Iris pigment epithelial cell (primary cell): ENCODE measurements at places on chromosomes 5 and 9.

GRCh38 chr5:10536931-10537579, 26.8 kb upstream of the ANKRD33B start:
- no peak for DNase-seq

DNA sequence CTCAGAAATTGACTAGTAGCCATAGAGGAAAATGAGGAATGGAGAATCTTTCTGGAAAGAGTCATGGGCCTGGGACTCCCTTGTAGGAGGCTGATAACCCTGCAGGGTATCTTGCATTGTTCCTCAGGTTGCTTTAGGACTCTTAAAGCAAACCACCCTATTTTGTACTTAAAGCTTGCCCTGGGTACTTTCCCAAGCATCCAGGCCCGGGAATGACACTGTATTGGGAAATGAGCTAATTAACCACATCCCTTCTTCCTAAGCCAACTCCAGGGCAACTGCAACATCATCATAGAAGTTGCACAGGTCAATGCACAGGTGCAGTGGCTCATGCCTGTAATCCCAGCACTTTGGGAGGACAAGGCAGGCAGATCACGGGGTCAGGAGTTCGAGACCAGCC, 55.9 kb downstream of the UGCG start:
- DNase-seq, result peak; percentile 89

GRCh38 chr5:140322751-140323731, 20.1 kb upstream of the PFDN1 start:
- DNase-seq, result peak; percentile 97

DNA sequence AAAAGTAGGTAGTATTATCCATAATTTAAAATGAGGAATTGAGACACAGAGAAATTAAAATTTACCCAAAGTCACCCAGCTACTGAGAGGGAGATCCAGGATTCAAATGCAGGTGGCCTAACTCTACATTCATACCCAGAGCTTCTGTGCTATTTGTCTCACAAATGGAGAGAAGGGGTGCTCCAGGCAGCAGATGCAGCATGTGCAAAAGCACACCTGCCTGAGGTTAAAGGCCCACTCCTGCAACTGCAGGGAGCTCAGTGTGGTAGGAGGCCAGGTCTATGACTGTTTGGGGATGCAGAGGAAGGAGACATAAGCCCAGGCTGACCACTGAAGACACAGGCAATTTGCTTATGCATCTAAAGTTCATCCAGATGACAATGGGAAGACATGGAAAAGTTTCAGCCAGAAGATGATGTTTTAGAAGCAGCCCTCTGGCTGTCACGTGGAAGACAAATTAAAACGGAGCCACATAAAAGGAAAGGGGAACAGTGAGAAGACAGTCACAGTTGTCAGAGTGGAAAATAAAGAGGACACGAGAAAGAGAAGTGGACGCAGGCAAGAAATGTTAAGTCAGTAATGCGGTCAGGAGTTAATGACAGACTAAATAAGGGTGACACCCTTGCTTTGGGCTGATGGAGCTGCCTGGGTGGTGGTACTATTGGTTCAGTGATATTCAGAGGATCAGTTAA, 214.7 kb downstream of the EBF1 start:
- no peak for DNase-seq

DNA sequence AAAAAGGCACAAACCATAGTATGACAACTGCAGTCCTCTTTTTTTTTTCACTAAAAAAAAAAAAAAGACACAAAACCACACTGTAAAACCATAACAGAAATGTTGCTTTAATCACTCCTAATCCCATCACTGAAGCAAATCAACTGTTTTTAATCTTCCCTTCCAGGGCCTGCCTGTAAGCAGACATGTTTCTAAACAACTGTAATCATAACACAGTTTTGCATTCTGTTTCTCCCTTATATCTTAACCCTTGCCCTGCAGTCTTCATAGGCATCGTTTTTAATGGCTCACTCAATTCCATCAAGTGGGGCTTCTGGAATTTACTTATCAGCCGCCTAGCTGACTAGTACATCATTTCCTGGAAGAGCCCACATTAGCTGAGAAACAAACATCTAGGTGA, 111.0 kb upstream of the SLC25A48 start:
- DNase-seq, result no peak

GRCh38 chr5:109053995-109054417, 306.3 kb downstream of the FER start:
- peak; percentile 86 for DNase-seq

GRCh38 chr5:170484847-170485615, 18.8 kb upstream of the KCNIP1 start:
- DNase-seq, result no peak

DNA sequence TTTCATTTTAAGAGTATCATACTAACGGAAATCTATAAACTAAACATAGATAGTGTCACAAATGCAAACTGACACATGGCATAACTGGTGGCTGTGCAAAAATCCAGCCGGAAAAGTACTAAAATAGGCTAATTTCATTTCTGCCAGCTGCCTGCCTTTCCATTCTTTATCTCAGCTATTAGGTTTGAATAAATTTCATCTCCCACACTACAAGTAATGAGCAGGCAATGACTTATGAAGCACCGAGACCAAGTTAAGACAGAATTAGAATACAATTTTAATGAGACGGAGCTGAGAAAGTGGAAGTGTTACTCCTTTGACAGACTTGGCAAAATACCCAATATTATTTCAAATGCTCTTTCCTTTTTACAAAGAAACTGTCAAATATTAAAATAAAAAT, 258.8 kb upstream of the ZNF608 start:
- DNase-seq, result no peak

DNA sequence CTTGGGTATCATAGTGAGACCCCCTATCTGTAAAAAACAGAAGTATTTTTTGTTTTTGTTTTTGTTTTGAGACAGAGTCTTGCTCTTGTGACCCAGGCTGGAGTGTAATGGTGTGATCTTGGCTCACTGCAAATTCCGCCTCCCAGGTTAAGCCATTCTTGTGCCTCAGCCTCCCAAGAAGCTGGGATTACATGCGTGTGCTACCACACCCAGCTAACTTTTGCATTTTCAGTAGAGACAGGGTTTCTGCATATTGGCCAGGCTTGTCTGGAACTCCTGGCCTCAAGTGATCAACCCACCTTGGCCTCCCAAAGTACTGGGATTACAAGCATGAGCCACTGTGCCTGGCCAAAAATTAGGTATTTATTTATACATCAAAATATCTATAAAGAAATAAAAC, 10.2 kb upstream of the CCDC171 start:
- DNase-seq, result no peak

- DNase-seq, result peak; percentile 53
These were observed 708 bp downstream of the RXRA start for GRCh38 chr9:134326724-134327601.

- peak; percentile 44 for DNase-seq
These were observed 68.4 kb downstream of the PSD2 start for GRCh38 chr5:139863855-139864558.

GRCh38 chr9:109506097-109506712, 8.1 kb upstream of the PTPN3 start:
- no peak for DNase-seq

- DNase-seq, result peak; percentile 71
These were observed 13.8 kb upstream of the CTSL start for GRCh38 chr9:87711857-87712800.

DNA sequence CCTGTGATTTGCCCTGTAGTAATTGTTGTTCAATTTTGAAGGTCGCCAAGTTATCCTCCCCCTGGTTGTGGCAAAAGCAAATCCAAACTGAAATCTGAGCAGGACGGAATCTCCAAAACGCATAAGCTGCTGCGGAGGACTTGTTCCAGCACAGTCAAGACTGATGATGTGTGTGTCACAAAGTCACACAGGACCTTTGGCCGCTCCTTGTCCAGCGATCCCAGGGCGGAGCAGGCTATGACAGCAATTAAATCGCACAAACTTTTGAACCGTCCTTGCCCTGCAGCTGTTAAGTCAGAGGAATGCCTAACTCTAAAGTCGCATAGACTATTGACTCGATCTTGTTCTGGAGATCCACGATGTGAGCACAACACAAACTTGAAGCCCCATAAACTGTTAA, 128.4 kb downstream of the PARP8 start:
- DNase-seq, result no peak

DNA sequence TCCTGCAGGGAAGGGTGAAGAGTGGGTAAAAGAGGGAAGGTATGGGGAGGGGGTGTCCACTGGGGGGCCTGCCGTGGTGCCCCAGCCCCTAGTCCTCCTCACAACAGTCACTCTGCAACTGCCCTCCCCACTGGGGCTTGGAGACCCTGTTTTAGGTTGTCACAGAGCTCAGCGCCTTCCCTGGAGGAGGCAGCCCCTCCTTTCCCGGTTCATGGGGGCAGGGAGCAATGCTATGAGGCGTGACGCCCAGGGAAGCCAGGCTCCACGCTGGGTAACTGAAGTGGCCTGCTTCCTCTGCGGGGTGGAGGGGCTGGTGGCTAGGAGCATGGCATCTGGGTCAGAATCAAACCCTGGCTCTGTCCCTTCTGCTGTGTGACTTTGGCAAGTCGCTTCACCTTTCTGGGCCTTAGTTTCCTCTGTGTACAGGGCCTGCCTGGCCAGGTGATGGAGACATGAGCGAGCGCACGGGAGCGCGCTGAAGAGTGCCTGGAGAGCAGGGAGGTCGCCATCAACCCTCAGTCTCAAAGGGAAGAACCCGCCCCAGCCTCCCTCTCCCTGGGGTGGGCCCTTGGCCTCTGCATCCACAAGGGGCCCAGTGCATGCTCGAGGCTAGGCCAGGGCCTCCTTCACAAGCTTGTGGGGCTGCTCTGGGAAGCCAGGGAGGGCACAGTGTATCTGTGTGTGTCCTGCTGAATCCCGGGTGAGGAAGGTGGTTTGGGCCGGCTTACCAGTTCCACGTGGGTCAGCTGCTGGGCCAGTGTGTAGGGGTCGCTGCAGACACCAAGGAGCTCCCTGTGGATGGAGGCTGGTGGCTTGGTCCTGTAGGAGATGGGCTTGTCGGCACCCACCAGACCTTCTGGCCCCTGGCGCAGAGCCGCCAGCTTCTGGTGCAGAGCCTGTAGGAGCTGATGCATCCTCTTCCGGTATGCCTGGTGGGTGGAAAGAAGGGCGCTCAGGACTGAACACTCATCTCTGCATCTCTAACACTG, 56.4 kb upstream of the RNF130 start:
- DNase-seq, result no peak

- DNase-seq, result peak; percentile 86
These were observed 41.7 kb upstream of the IL17B start for GRCh38 chr5:149420545-149421371.

GRCh38 chr9:126131066-126132010, 195.3 kb upstream of the MVB12B start:
- DNase-seq, result no peak

GRCh38 chr5:89028595-89029285, 145.8 kb upstream of the MEF2C start:
- DNase-seq, result peak; percentile 3

GRCh38 chr5:14547666-14548065, 33.9 kb upstream of the OTULINL start:
- DNase-seq, result no peak

DNA sequence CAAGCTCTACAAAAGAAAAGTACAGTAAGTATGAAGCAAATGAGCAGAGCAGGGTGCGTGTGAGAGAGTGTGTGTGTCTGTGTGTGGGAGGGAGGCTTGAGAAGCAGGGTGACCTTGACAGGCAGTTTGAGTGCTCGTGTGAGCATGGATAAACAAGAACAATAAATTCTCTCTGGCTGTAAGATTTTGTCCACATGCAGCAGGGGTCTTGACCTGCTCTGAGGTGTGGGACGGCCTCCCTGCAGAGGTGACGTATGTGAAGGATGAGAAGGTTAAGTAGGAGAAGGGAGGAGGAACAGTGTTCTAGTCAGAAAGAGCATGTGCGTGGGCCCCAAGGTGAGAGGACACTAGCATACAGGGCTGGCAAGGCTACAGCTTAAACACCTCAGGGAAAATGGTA, 49.0 kb downstream of the SPTLC1 start:
- peak; percentile 28 for DNase-seq

DNA sequence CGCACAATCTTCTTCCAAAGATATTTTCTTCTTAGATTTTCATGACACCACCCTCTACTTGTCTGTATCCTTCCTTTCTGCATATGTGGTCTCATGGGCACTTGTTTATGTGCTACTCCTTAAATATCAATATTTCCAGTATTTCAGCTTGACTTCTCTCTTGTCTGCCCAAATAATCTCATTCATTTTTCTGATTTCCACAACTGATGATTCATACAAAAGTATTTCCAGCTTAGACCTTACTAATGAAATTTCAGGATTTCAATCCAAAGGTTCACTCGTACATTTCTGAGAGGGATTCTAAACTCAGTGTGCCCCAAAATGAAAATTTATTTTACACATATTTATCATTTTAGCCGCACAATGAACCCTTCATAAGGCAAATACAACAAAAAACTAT, 928.9 kb upstream of the C9orf72 start:
- DNase-seq, result no peak

DNA sequence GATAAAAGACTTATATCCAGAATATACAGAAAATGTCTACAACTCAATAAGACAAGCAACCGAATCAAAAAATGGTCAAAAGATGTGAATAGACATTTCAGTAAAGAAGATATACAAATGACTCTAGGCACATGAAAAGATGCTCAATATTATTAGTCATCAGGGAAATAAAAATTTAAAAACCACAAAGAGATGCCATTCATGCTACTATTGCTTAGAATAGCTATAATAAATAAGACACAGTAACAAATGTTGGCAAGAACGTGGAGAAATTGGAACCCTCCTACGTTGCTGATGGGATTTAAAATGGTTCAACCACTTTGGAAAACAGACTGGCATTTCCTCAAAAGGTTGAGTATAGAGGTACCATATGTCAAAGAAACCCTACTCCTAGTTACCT, 39.8 kb downstream of the POLK start:
- DNase-seq, result peak; percentile 71

DNA sequence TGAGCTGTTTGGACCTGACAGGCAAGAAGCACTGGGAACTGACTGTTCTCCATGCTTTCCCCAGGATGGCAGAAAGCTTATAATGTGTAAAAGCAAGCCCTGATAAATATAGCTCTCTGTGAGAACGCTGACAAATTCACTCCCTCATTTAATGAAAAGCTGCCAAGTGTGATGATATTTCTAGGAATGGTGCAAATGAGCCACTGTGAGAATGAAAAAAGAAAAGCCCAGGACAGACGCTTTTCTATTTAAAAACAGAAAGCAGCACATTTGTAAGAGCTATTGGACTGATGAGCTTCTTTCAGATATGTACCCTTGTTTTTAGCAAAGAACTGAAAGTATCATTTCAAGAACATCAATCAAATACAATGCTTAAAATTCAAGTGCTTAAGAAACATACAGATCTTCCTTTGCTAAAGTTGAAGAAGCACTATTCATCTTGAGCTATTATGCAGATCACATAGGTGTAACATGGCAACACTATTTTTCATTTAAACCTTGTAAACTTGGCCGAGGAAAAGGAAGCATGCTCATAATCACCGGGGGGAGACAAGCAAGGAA, 842.6 kb upstream of the ACO1 start:
- DNase-seq, result no peak
